Uterine smooth muscle cell (primary cell): ENCODE measurements at places on chromosomes 4 and X. TPM values are rescaled to one million over a fixed set of nuclear protein-coding genes. Genes with fewer than 3 reads are reported as not detected.

ZDHHC15 gene
- 0.11 and 0.25 TPM in 2 replicates for total RNA-seq

AKAP14 gene
- not detected in 2 replicates for total RNA-seq

XK gene
- total RNA-seq = 0.22 and 0.25 TPM in 2 replicates

GAGE1 gene
- total RNA-seq = not detected in 2 replicates

GUCY1B1 gene
- 4.1 and 4.4 TPM in 2 replicates for total RNA-seq
